ENCODE measurements at places on chromosomes 16 and 17.

DNA sequence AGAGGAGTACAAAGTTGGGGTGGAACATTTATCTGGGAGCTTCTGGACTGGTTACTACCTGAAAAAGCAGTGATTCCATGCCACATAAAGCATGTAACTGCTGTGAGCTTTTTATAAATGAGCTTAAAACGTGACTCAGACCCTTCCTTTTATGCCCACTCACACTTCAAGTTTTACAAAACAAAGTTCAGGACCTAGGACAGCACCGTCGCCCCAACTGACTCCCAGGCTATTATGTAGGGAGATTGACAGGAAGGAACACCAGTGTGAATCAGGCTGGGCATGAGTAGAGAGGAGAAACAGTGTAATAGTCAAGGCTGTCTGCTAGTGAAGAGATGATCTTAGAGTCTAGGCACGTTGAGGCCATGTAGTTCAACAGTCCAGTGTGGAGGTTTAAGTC lies 91.6 kb upstream of the DNAH9 start:
- no peak for DNase-seq

DNA sequence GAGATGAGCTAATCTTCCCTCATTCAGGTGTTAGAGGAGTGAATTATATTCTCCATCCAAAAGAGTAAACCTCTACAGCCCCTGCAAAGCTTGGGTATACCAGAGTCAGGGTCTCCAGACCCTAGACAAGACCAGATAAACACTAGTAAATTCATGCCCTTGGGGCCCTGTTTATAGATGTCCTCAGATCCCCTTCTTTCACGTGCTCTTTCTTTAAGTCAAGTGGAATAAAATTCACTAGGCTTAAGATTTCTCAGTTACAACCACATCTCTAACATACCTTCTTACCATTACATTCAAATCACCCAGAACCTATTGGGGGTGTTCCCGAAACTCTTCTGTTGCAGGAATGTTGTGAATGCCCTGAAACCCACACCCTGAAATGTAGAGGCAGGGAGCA lies 2.2 kb upstream of the C17orf58 start:
- no peak for DNase-seq

DNA sequence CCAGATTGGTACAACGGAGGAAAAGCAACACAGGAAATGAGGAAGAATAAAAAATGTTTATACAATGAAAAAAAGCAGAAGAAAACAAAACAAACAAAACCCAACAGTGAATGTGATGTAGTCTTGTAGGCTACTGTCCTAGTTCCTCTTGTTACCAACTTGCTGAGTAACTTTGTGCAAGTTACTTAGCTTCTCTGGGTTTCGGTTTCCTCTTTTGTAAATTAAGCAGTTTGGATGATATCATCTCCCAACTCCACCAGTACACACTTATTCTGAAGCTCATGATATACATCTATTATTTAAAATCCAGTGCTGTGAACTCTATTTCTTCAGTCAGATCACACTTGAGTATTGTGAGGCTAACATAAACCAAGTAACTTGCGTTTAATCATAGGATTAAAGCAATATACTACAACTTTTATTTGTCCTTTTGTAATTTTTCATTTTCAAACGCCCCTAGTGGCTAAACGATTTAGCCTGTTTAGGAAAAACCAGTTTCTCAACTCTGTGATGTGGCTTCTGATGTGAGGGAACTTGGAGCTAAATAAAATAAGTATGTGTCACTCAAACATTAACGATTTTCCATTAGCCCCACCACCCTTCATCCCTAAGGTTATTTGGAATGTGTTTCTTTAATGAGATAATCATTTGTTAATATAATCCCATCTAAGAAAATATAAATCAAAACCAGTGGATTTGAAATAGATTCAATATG lies 1.4 kb upstream of the UNK start:
- no peak for DNase-seq

DNA sequence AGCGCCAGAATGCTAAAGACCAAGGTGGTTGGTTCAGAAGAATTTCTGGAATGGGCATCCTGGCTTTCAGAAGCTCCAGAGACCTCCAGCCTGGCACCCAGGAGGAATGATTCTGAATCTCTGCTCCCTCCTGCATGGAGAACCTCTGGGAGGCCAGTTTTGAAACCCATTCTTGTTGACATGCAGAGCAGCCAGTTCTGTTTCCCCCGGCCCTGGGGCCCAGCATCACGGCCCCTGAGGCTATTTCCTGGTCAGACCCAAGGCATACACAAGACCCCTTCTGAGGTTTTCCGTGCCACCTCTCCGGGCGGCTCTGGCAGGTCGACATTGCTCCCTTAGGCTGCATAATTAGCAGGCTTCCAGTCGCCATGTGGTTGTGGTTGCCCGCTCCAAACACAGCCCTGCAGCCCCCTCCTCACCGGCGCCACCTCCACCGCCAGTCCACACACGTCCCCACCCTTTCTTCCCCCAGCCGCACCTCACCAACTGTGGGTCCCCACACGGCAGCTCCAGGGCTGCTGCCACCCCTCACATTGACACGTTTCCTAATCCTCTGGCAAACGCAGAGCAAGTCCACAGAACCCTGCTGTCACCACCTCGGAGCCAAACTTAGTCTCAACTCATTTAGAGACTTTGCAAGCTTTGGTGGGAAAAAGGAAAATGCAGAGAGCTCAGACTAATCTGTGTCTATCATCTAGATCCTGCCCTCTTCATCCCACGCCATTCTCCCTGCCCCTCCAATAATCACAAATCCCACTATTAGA lies 367.1 kb downstream of the SOX9 start:
- DNase-seq: no peak

DNA sequence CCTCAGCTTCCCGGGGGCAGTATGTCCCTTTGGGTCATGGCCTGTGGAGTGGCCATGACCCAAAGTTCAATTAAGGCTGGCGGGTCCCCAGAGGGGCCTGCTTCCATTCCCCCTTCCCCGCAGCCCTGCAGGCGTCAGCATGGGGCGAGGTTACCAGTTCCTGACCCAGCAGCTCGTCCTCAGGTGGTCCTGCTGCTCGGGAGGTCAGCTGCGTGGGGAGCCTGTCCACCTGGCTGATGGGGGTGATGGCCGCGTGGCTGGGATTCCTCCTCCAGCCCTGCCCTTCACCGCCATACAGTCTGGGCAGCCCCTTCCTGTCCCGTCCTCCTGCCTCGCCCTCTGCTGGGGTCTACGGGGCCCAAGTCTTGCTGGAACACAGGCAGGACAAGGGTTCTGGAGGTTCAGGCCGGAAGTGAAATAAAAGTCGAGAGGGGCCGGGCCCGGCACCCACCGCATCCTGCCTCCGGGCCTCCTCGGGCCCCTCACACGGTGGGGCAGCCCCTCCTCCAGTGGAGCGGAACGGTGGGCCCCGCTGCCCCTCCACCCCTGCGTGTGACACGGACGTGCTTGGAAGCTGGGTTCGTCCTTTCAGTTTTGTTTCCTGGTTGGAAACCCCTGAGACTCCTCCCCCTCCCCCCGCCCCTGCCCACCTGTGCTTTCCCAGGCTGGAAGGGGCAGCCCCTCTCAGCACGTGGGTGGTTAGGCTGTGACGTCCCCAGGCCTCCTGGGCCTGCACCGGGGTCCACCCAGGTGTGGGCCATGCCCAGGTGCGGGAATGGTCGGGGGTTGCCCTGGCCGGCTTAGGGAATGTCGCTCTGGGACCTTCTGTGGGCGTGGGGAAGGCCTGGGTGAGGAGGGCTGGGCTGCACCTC lies 6.8 kb downstream of the UBALD2 start:
- DNase-seq: no peak

DNA sequence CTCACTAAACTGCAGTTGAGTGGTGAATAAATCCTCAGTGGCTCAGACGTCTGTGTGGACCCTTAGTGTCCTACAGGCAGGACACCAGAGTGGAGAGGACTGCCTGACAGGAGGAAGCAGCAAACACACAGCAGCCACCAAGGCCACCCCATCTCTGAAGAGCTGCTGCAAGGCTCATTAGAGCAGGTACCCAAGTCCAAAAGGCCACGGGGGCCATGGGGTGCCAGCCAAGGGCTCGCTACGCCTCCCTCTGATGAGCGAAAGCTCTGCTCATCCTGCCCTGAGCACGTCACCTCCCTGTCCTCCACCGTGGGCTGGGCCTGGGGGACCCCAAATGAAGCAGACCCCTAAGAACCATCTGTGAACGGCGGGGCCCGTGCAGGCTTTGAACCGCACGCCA lies 70.1 kb upstream of the DOC2B start:
- no peak for DNase-seq

- DNase-seq: peak; percentile 14
Observed at GRCh38 chr16:64615630-64616280, 506.1 kb downstream of the CDH11 start.

GRCh38 chr17:72677714-72678390 lies 414.6 kb downstream of the SLC39A11 start:
- DNase-seq: no peak

DNA sequence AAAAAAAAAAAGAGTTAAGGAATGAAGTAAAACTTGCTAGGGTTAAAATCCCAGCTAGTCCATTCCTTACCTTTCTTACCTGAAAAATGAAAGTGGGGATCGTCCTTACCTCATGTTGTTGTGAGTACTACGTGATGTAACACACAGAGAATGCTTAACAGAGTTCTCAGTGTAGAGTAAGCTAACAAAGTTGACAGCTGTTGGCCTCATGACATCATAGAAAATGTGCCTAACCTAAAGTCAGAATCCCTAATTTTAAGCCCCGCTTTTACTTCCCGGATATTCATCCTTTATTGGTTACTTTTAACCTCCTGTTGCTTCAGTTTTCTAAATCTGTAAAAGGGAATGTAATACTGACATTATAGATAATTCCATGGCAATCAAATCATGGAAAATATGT lies 505.8 kb upstream of the HSBP1 start:
- DNase-seq: no peak

GRCh38 chr17:31448467-31449077 lies 57.1 kb downstream of the RAB11FIP4 start:
- no peak for DNase-seq

DNA sequence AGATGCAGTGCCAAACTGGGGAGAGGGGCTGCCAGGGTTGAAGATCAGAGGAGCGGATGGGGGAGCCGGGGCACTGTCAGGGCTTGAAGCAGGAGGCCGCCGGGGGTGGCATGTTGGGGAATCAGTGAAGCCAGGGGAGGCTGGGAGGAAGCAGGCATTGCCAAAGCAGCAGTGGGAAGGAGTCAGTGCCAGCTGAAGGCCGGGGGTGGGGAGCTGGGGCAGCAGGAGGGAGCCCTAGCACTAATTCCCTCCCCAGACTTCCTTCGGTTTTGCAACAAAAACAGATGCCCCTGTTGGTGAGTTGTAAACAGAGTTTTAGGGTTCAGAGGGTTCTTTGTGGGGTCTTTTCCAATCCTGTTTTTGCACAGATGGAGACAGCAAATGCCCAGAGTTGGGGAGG lies 10.9 kb upstream of the TAC4 start:
- DNase-seq: no peak

DNA sequence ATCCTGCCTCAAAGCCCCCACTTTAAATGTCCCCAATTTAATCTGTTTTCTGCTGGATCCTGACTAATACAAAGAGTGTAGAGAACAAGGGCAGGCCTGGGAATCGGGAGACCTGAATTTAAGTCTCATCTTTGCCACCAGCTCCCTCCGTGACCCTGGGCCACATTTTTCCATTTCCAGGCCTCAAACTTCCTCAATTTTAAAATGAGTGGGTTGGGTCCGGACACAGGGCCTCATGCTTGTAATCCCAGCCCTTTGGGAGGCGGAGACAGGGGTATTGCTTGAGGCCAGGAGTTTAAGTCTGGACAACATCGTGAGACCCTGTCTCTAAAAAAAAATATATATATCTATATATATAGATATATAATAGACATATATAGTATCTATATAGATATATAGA lies 61.4 kb downstream of the SRL start:
- DNase-seq: no peak

DNA sequence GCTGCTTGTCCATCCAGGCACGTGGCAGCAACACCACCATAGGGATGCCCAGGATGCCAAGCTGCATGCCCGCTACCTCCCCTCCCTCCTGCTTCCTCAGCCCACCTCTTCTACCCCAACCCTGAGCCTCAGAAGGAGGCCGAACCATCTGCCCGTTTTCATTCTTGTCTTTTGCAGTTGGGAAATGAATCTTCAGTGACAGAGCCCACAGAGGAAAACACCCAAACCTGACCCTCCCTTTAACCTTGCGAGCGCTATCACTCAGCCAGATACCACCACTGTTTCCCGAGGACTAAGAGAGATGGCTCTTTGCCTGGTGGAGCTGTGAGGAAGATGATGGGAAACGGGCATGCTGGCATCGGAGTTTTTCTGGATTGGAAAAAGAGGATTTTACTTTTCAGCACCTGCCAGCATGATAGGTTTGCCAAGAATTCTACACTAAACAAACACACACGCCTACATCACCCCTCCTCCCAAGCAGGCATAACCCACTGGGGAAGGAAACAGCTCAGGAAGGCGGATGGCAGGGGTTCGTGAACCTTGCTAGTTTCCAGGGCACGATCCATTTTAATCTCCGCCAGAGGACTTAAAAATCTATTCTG lies 457.4 kb downstream of the SLC39A11 start:
- DNase-seq: peak; percentile 44

- DNase-seq: no peak
Observed at GRCh38 chr16:3029491-3030221, 5.8 kb downstream of the THOC6 start.

GRCh38 chr16:88459366-88460073 lies 6.4 kb downstream of the ZFPM1 start:
- DNase-seq: no peak

DNA sequence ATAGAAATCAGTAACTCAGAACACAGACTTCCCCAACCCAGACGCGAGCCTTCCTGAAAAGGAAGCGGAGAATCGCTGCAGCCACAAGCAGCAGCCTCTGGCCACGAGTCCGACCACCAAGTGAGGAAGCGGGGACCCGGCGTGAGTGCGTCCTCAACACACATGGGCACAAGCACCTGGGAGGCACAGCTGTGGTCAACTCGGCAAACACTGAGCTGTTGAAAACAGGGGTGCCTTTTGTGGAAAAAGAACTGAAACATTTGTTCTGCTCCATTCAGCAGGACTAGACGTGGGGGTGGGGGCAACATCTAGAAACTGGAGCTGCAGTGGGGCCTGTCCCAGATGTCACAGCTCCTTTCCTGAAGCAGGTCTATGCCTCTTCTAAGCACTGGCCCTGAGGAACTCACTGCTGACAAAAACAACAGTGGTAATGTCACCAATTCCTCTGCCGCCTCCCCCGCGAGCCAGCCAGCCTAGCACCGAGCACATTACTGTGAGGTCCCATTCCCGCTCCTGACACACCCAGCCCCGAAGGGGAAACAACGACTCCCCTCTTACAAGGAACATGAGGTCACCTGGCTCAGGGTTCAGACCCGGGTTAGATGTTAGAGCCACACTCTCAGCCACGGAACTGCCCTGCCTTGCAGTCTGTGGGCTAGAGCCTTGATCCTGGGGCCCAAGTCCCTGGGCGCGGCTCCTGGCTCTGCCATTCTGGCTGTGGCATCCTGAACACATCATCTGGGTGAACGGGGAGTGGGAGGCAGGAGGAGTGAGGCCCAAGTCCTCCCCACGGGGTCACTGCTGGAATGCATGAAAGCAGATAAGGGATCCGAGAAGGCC lies 29.0 kb downstream of the KDM8 start:
- DNase-seq: no peak

GRCh38 chr17:881778-882177 lies 97.8 kb downstream of the NXN start:
- DNase-seq: peak; percentile 57

Data from SHP77 (cell line).